ENCODE measurements at places on chromosomes 5 and 9. TPM values are rescaled to one million over a fixed set of nuclear protein-coding genes. Genes with fewer than 3 reads are reported as not detected.

GRCh38 chr5:38598994-38599617, 42.7 kb upstream of the LIFR start:
- no peak for DNase-seq

- no peak for DNase-seq
Observed at GRCh38 chr5:16995372-16995771, 59.3 kb upstream of the MYO10 start.

Gene PCDHB12
- not detected for total RNA-seq

- DNase-seq = no peak
Observed at GRCh38 chr5:23411994-23412393, 95.4 kb upstream of the PRDM9 start.

GRCh38 chr9:98193336-98193944, 1.0 kb upstream of the CORO2A start:
- no peak for DNase-seq

DNA sequence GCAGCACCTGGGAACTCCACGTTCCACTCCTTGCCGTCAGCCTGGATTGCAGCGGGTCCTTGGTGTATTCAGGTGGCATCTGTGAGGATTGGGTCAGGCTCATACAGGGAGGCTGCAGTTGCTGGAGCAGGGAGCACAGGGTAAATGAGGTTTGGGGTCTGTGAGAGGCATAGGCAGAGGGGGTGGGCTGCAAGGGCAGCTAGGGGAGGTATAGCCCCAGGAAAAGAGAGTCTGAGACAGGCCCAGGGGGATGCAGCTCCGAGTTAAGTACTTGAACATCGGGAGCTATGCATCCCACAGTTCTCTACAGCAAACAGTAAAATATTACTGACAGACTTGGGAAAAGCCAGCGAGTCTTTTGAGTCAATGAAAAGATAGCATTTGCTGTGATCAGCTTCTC, 101.6 kb downstream of the TRIO start:
- DNase-seq = no peak

DNA sequence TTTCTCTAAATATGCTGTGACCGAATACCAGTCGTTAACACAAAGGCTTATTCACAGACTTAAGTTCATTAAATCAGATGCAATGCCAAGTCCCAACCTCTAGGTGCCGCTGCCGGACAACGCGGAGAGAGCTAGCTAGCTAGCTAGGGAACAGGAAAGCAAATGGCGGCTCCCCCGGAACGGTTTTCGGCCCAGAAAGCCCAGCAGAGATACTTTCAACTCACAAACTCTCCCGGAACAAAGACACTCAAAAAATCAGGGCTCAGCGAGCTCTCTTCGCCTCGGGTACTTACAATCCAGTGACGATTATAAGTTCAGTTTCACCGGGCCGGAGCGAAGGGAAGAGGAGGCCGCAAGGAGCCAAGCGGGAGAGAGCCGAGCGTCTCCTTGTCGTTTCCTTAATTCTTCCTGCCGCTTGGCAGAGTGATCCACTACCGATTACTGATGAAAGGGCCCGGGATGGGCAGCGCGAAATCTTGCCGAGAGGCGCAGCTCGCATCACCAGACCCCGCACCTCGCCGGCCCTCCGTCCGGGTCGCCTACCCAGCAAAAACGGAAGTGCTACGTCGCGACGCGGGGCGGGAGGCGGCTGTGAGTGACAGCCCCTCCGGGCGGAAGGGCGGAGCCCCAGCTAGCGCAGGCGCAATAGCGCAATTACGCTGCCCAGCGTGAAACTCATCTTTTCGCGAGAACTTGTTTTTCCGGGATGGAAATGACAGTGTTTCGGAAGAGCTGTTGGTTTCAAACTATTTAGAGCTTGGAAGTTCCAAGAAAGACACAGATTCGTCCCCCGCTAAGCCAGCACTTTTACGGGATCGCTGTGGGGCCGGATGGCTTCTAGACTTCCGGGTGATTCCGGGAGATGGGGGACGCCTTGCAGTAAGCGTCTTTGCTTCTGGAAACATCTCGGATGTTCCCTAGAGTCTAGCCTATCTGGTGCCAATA, at the start of gene TAF7:
Gene TAF7, minus strand, starts transcription at position 560 of the 945 bp plus-strand sequence. CDS start 740 bp downstream, outside the sequence.
- peak; percentile 95 for DNase-seq

Gene WNT8A
- not detected for total RNA-seq

- no peak for DNase-seq
Observed at GRCh38 chr5:90158131-90158530, 251.4 kb downstream of the CETN3 start.

Gene CDC20B
- total RNA-seq = 0.13 TPM

Gene PDGFRB
- total RNA-seq = 49.0 TPM

GRCh38 chr9:33858423-33858822, 41.5 kb downstream of the UBE2R2 start:
- DNase-seq = no peak

DNA sequence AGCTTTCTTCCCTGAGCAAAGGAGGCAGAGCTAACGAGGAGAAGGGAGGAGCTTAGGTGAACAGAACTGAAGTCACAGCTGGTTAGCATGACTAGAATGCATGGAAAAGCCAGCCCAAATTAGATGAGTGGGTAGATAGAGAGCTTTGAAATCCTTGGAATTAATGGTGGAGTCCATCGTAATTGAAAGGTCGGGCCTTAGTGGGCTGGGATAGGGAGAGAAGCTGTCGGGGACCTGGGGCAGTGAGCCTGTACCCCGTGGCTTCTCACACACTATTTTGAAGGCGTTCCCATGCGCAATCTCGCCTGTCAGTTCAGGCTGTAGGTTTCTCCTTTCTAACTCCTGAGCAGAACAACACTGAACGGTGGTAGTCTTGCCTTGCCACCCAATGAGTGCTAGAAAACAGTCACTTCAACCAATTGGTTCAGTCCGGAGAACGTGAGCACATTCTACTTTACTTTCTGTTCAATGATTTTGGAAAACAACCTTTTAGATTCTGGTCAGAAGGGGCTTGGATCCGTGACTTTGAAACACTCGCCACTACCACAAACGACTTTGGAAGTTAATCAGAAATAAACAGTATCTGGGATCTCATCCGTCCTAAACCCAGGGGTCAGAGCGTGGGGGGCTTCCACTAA, 655 bp upstream of the RAI14 start:
- no peak for DNase-seq

DNA sequence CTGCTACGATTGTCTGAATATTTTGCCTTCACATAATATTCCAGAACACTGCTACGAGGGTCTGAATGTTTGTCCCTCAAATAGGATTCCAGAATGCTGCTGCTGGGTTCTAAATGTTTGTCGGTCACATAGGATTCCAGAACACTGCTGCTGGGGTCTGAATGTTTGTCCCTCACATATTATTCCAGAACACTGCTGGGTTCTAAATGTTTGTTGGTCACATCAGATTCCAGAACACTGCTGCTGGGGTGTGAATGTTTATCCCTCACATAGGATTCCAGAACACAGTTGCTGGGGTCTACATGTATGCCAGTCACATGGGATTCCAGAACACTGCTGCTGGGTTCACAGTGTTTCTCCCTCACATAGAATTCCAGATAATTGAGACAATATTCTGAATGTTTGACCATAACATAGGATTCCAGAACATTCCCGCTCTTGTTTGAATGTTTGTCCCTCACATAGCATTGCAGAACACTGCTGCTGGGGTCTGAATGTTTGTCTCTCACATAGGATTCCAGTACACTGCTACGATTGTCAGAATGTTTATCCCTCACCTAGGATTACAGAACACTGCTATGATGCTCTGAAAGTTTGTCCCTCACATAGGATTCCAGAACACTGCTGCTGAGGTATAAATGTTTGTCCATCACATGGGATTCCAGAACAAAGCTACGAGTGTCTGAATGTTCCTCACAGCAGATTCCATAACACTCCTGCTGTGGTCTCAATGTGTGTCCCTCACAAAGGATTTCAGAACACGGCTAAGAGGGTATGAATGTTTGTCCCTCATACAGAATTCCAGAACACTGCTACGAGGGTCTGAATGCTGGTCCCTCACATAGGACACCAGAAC, 201.8 kb downstream of the FOXD4L6 start:
- no peak for DNase-seq

Gene POLR3G
- 5.8 TPM for total RNA-seq

Gene ZNF622
- total RNA-seq = 28.6 TPM

GRCh38 chr5:109479260-109479860, 69.6 kb upstream of the PJA2 start:
- no peak for DNase-seq

DNA sequence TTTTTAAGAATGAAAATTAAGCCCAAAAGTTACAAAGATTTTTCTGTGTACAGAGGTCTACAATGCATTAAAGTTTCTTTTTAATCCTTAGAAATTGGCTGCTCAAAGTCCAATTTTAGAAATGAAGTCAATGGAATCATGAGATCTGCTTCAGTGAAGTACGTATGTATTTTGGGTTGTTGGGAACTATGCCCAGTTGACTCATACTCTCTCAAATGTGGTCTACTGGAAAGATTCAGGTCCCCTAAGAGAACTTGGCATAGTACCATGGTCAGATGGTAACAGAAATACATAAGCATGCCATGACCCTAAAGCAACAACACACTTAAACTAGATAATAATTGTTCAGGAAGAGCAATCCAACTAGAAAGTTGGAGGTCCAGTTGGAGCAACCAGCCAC, 23.0 kb downstream of the FBLL1 start:
- DNase-seq = no peak

DNA sequence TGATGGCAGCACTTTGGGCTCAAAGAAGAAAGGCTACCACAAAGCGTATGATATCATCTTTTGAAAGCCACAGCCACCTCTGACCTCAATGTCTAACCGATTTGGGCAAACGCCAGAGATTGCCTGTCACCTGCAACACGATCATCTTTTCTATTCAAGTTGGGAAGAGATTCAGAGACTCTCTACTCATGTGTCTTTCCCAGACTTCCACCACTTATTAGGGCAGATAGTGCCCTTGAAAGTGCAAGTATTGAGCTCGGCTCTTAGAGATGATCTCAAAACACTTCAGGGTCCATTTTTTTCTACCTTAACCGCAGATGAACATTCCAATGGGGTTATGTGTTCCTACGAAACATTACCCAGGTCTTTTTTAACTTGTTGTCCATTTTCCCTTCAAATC, 213.7 kb downstream of the DRD1 start:
- no peak for DNase-seq

DNA sequence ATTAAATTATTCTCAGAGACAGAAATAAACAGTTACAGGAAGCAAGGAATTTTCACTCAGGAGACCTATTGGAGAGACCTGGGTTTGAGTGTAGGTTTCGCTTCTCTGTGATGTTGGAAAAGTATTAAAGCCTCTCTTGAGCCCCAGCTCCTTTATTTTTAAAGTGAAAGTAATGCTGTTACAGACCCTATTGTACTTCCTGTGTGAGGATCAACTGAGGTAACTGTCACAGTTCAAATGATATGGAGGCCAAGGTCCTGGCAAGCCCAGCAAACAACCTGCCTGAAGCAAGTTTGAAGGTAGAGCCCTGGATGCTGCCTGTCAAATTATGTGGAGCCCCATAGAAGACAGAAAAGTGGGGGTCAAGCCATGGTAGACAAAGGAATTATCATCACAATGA, 7.9 kb upstream of the HACD4 start:
- no peak for DNase-seq

GRCh38 chr5:7642029-7642428, 208.9 kb downstream of the CFAP90 start:
- no peak for DNase-seq

Gene SH3RF2
- total RNA-seq = not detected

DNA sequence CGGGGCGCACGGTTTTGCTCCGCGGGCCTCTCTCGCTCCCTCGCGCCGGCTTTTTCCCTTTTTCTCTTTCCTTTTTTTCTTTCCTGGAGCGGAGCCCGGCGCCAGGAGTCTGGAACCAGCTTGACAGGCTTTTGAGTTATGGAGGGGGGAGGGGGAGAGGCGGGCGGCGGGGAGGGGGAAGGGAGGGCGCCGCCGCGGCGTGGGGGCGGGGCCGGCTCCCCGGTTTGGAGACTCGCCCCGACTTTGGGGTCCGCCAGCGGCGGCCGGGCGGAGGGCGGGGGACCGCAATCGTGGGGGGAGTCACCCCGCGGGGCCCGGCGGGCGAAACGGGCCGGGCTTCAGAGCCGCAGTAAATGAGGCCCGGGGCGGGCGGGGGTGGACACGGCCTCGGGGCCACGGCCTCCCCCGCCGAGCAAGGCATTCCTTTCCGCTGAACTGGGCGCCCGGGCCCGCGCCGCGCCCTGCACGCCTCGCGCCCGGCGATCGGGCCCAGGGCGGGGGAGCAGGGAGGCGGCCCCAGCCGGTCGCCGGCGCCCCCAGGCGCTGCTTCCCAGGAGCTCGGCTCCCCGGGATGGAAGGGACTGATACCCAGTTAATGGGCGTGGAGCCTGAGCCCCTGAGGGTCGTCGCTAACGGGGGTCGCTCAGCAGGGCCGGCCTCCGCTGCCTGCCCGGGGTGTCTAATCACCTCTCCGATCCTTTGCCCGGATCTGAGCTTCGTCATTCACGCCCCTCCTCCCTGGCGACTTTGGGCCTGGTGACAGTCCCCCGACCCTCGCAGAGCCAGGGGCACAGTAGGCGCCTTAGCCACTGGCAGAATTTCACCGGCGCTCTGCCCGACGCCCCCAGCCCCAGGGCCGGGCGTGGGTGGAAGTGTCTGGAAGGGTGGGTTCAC, 138.1 kb downstream of the C9orf50 start:
- DNase-seq = no peak

Gene ENTREP1
- not detected for total RNA-seq

- DNase-seq = no peak
Observed at GRCh38 chr5:168916266-168916665, 337.1 kb upstream of the PANK3 start.

- DNase-seq = no peak
Observed at GRCh38 chr5:172077664-172078425, 71.4 kb upstream of the FBXW11 start.

DNA sequence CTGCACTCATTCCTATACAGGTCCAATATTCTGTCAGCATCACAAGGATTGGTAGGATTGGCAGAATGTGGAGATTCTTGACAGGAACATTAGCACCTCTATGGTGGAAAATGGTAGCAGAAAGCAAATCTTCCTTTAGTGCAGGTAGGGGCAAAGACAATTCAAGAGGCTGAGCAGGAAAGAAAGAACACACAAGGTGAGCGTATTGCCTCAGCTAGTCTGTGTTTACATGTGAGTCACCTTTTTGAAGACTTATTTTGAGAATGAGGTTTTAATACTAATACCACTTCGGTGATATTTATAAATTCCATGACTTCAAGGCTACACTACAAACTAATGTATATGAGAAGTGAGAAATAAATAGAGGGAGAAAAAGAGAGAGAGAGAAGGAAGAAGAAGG, 717.0 kb downstream of the BRINP1 start:
- no peak for DNase-seq

DNA sequence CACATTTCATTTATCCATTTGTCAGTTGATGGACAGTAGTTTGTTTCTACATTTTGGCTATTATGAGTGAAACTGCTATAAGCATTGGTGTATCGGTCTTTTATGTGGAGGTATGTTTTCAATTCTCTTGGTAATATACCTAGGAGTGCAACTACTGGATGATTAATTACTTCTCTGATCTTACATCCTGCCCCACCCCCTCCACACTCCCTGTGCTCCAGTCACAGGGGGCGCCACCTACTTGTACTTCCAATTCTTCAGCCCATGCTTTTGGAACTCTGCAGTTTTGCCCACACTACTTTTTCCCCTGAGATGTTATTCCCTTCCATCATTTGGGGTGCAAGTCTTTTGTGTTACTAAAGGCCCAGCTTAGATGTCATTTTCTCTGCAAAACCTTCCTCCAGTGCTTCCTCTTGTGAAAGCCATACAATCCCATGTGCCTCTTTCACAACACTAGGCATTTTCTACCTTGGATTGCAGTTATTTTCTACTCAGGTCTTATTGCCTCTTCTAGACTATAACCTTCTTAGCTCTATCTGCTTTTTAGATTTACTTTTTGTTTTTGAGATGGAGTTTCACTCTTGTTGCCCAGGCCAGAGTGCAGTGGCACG, 42.1 kb downstream of the SEC61B start:
- DNase-seq = no peak

Gene TEK
- total RNA-seq = not detected

- no peak for DNase-seq
Observed at GRCh38 chr5:6950250-6950649, 237.0 kb downstream of the TENT4A start.

Gene PCDHA12
- total RNA-seq = not detected
